CD4-positive, alpha-beta T cell (primary cell): ENCODE measurements at places on chromosomes 4 and X.

DNA sequence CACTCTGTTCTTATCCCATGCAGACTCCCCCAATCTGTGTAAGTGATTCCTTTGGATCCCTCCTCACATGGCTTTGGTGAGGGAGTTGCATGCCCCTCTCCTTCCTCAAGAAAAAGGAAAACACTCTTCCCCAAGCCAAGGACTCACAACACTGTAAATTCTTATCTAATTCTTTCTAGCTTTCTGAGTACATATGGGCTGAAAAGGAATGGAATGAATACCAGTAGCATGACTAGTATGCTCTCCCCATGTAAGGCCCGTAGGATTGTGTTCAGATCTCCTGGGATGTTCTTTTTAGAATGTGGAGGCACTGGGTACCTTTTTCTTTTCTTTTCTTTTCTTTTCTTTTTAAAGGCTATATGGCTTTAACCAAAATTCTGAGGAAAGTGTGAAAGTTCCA, 17.0 kb upstream of the MAGED1 start:
- DNase-seq, result no peak

- DNase-seq, result no peak
Observed at GRCh38 chrX:37407736-37408135, 58.6 kb downstream of the PRRG1 start.

- DNase-seq, result no peak
Observed at GRCh38 chr4:136112116-136112515, 1420.2 kb downstream of the PCDH18 start.

GRCh38 chrX:29196501-29196900, 609.3 kb downstream of the IL1RAPL1 start:
- DNase-seq, result no peak

DNA sequence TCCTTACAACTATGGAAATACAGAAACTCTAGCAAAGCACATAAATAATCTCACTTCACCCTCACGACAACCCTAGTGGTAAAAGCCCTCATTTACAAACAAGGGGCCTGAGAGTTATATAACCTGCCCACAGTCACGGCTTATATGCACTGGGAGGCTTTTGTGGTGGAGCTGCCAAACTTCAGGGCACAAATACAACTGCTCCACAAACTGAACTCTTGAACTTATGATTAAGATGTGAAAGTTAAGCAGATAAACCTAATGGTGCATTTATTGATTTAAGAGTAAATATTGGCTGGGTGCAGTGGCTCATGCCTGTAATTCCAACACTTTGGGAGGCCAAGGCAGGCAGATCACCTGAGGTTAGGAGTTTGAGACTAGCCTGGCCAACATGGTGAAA, 19.0 kb downstream of the SLC2A9 start:
- DNase-seq, result no peak

DNA sequence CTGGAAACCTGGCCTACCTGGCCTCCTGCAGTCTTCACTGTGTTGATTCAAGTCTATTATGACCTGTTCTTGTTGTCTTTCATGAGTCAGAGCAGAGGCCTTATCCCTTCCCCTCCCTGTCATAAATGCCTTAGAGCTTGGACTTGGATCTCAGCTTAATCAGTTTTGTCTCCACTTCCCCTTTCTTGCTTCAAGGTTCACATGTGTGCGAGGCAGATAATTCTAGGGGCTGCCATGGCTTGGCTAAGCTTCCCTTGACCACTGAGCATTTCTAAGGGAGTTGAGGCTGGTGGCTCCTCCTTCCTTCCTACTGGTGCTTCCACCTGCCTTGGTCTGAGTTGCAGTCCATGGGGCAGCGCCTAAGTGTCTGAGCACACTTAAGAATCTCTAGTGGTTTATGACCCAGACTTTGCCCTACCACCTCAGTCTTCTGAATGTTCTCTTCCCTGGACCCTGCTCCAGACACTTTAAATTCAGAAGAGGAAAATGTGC, 1.7 kb upstream of the HEPH start:
- DNase-seq, result no peak

DNA sequence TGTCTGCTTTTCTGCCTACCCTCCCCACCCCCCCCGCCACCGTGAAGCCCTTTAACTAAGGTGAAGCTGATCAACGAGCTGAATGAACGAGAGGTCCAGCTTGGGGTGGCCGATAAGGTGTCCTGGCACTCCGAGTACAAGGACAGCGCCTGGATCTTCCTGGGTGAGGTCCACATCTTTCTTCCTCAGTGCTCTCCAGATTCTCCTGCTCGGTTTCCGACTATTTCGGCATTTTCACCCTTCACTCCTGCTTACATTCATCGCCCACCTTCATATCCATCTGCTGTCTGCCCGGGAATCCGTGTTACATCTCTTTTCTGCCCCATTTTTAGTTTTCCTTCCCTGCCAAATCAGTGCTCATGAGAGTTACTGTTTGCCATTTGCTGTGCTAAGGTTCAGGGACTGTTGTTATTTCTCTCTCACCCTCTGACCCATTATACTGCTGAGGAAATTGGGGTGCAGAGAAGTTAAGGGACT, 459 bp downstream of the RBMX2 start:
- DNase-seq, result peak; percentile 3

GRCh38 chrX:9842541-9842940, 56.3 kb downstream of the SHROOM2 start:
- DNase-seq, result no peak

- no peak for DNase-seq
Observed at GRCh38 chr4:5100986-5101385, 49.7 kb downstream of the STK32B start.

GRCh38 chr4:83833920-83834319, 298.0 kb downstream of the GPAT3 start:
- no peak for DNase-seq

DNA sequence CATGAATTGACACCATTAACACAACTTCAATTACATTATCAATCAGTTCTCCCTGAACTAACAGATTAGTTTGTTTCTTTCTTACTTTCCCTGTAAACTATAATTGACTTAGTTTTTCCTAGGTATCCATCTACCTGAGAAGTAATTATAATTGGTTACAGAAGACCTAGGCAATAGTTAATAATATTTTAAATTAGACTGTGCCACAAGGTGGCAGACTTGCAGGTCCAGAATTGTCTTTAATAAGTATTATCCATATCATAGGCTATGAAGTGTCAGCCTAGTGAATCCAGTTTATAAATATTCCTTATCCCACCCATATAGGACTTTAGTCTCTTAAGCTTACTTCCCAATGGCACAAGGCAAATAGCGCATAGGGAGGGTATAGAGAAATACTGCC, 48.9 kb upstream of the FAM47B start:
- DNase-seq, result no peak

GRCh38 chr4:47830265-47831025, 7.4 kb downstream of the CORIN start:
- DNase-seq, result no peak

- no peak for DNase-seq
Observed at GRCh38 chr4:15717086-15717485, 14.2 kb downstream of the BST1 start.

GRCh38 chrX:108126661-108127060, 35.1 kb downstream of the ATG4A start:
- no peak for DNase-seq

DNA sequence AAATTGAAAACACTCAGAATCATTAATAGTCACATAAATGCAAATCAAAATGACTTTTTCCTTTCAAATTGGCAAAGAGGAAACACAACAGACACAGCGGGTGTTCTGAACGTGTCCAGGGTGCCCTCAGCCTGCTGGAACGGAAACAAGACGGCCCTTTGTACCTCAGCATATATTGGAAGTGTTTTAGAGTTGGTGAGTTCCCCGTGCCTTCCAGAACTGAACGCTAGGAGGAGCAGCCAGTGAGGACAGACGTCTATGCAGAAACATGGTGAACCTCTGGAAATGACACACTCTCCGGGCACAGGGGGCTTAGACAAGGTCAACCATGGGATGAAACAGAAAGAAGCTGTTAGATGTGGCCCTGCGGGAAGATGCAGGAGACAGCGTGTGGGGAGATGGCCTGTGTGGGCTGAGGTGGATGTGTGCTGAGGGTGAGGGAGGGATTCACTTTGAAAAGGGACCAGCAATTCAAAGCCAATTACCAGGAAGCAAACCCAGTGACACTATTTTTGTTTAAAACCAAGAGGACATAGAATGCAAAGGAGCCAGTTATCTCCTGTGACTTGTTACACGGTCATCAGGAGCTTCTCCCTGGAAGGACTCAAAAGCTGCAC, 40.4 kb downstream of the RNF212 start:
- DNase-seq, result peak; percentile 29

GRCh38 chrX:45992402-45993123, 552.7 kb downstream of the ZNF674 start:
- no peak for DNase-seq

DNA sequence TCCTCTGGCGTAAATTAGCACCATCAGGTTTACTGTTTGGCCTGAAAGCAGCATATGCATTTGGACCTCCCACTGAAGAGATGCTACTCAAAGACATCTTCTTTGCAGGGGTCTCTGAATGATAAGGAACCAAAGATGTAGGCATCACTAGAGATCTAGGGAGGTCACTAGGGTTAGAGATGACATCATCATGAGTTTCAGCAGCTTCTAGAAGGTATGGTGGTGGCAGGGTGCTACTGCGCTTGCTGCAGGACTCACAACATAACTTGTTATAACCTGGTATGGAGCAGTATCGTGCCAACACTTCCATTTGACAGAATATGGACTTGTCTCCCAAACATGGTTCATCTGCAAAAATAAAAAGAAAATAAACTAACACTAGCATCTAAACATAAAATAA, 251.6 kb downstream of the NPFFR2 start:
- DNase-seq, result no peak

DNA sequence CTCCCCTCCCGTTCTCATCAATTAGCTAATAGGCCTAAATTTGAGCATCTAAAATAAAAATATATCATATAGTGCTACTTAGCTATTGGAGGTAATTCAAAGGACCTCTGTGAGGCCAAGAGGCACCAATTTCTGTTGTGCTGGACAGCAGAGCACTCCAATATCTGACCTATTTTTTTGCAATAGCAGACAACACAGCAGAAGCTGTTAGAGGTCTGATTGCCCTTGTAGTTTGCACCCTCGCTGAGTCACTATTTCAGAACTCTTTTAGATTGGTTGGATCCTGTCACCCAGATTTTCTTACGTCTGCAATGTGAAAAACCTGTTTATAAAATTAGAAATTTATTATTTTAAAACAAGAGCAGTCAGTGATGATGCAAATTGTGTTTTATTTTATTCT, 184.1 kb downstream of the CEP135 start:
- DNase-seq, result no peak

- no peak for DNase-seq
Observed at GRCh38 chr4:28358606-28359005, 1498.0 kb downstream of the STIM2 start.
